ENCODE measurements at places on chromosomes 3 and 15.

GRCh38 chr3:98918586-98918985 lies 17.1 kb upstream of the DCBLD2 start:
- DNase-seq = no peak

- no peak for DNase-seq
These were observed 164.6 kb upstream of the PFN2 start for GRCh38 chr3:150135287-150135721.

DNA sequence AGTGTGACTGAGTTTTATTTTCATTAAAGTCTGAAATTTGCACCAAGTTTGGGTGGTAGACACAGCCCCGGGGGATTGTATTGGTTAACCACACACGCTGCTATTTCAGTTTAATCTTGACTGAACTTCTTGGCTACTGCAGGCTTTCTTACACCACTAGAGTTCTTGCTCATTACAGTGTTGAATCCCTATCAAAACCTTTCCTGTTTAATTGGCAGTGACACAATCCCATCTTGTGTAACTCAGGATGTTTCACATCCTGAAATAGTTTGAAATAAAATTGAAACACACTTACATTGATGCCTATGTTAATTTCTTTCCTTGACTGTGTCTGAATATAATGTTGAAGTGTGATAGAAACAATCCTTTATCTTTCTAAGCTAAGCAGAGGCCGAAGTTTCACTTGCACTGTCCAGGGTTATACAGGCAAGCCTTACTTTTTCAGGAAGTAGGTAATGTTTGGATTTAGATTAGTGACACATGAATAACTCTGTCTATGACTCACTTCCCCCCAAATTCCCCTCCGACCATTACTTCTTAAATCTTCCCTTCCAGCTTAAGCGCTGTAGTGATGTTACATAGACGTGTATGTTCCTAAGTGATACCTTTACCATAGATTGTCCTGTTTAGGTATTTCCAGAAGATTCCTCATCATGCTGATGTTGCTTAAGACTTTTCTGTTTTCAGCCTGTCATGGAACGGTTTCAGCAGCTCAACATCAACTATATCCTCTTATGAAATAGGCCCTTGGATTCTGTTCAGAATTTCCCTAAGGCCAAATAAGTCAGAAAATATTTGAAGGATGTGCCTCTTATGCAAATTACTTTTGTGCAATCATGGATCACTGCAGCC lies 16.8 kb downstream of the ATG7 start:
- DNase-seq = peak; percentile 86

GRCh38 chr15:71571641-71572040 lies 238.7 kb upstream of the NR2E3 start:
- DNase-seq = no peak

- no peak for DNase-seq
These were observed 80.8 kb downstream of the FBN1 start for GRCh38 chr15:48564690-48565089.

GRCh38 chr3:162799910-162800309 lies 1303.3 kb downstream of the OTOL1 start:
- peak; percentile 3 for DNase-seq

- DNase-seq = peak; percentile 57
These were observed 27.5 kb upstream of the CFAP161 start for GRCh38 chr15:81106560-81106959.

Data from RCC 7860 (cell line).